Stimulated activated CD8-positive, alpha-beta memory T cell treated with anti-CD3 and anti-CD28 coated beads, Interleukin-15, amount 100 ng/mL, for 1 hour (primary cell): ENCODE measurements at places on chromosomes 2 and 18.

DNA sequence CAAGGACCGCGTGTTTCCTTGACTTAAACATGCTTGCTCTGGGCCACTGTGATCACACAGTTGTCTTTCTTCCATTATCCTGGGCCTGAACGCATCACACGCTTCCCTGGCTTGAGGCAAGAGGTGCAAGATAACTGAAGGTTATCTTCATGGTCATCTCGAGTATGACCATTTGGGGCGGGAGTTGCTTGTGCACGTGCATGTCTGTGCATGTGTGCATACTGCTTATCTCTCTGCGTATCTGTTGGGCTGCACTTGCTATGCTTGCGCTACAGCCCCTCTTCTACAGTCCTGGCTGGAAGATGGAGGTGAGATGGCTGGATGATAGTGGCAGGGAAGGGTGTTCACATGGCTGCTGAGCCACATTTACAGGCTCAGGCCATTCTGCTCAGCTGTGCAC is 27.2 kb upstream of the EFR3B start:
- DNase-seq: no peak

GRCh38 chr2:105327690-105328089 is 1.8 kb downstream of the TGFBRAP1 start:
- DNase-seq: no peak

- DNase-seq: no peak
Observed at GRCh38 chr2:95034221-95034620, 8.7 kb downstream of the MAL start.

DNA sequence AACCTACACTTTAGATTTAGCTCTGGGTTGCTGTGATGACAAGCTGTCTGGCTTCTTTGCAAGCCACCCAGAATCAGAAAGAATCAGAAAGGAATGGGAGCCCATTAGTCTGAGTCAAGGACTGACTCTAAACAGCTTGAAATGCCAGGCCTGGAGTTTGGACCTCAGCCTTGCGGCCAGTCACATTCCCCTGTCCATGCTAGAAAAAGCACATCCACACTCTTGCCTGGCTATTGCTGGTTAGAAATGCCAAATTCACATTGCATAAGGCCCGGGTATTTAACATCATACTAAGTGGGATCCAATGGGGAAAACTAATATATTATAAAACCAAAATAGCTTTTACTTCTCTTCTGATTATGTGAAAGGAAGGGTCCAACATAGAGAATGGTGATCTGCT is 756.8 kb upstream of the KLHL29 start:
- DNase-seq: no peak

GRCh38 chr2:53629501-53629900 is 138.1 kb upstream of the CHAC2 start:
- no peak for DNase-seq

DNA sequence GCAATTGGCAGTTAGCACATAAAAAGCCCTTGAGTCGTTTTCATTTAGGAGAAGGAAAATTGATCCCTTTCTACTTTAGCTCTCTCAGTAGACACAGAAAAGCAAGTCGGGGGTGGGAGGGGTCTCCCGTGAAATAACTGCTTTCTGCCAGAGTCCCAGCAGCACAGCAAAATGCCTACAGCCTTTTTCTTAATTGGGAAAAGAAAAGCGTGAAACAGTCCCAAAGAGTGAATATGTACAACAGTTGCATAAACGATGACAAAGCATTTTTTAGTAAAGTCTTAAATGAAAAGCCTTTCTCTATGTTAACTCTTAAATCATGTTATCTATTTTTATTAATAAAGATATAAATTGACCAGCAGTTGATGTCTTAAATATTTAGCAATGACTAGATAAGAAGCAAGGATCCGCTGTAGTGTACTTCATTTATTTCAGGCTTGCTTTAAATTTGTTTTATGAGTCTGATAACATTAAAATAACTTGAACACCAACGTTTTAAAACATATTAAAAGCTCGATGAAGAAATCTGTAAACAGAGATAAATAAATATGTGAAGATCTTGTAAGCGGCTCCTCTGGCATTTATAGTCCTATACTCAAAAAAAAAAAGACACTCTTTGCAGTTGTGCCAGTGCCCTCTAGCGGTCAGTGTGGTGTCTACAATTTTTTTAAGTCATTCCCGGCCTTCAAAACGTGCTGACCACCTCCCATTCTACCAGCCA is 42.3 kb upstream of the ATIC start:
- peak; percentile 24 for DNase-seq

- no peak for DNase-seq
Observed at GRCh38 chr2:160838691-160839090, 321.5 kb upstream of the TANK start.

DNA sequence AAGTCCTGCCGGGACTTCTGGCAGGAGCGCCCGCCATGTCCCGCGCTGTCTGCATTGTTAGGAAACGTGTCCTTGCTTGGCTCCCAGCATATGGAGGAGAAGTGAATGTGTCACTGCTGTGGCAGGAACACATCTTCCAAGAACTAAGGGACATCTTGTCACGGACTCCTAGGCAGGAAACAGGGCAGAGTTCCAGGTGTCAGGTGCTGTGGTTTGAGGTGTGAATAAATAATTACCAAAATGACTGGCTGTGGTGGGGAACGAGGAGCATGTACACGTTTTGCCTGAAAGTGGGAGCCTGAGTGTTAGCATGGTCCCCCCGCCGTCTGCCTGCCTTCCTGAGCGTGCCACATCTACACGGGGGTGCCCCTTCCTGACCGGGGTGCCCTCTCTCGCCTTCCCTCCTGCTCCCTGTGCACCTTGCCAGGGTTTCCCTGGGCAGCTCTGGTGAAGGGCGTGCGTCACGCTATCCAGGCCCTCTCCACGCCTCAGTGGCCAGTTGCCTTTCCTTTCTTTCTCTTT is 237.5 kb downstream of the LDLRAD4 start:
- DNase-seq: no peak

DNA sequence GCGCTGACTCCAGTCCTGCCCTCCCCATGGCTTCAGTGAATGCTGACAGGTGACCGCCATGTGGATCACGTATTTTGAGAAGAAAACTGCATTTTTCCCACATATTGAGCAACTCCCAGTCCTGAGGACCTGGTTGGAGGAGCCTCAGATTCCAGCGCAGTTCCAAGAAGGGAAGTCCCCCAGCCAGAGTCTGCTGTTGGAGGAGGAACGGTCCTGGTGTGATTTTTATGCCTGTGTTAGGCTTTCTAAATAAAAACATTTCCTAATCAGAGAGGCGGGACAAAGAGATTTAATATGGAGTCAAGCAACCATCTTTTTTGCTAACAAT is 32.3 kb upstream of the COL6A3 start:
- no peak for DNase-seq

GRCh38 chr2:167826906-167827305 is 420.5 kb downstream of the STK39 start:
- DNase-seq: no peak

DNA sequence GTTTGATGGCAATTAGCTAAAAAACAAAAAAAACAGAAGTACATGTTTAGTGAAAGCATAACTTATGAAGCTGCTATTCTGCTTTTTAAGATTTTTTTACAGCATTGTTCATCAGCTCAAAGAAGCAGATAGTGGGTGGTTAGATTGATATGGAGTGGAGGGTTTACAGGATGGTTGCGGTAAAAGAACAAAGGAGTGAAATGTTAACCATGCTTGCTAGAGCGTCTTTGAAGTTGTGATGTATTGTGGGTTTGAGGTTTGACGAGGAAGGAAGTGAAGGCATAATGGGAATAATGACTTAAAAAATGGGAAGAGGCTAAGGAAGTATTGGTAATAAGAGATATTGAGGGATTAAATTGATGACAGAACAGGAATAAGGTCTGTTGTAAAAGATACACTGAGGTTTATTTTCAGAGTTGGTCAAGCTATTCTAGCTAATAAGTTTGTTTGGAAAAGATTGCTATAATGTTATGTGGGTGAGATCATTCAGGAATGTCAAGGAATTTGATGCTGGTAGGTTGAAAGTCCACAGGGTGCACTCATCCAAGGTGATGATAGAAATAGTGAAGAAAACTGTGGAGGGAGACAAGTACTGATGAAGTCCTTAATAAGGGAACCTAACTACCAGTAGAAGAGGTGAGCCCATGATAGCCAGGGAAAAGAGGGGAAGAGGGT is 14.6 kb downstream of the SPOPL start:
- no peak for DNase-seq

GRCh38 chr2:191231995-191232394 is 13.2 kb upstream of the MYO1B start:
- DNase-seq: no peak

DNA sequence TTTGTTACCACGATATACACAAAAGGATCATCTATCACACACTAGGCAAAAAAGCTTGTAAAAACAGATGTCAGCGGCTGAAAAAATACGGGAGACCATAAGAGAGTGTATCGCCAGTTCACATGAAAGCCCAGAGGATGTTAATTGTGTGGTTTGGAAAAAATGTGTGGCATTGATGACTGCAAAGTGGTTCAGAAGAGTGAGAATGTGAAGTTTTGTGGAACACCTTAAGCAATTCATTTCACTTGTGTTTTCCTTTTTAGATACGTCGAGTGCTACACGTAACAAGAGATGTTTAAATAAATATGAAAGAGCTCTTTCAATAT is 61.7 kb upstream of the DAPL1 start:
- DNase-seq: no peak

GRCh38 chr2:182647499-182647787 is 68.6 kb upstream of the DNAJC10 start:
- DNase-seq: no peak

DNA sequence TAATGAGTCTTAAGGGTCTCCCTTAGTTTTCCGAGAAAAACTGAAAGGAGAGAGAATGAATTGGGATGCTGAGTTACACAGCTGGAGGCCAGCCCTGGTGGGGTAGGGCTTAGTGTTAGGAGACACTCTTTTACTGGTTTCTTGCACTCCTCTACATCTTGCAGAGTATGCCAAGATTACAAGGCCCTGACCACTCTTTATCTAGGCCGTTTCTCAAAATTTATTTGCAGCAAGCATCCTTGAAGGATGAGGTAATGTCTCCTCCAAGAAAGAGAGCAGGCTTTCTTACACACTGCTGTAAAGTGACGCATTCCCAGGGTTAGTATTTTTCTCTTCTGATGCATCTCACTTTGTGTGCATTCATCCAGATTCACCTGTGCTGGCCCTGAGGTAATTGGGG is 166.2 kb downstream of the TDRD15 start:
- DNase-seq: no peak

GRCh38 chr2:74425523-74425922 is 4.0 kb downstream of the WDR54 start:
- DNase-seq: no peak

GRCh38 chr2:143551971-143552650 is 422.9 kb downstream of the ARHGAP15 start:
- no peak for DNase-seq

- no peak for DNase-seq
Observed at GRCh38 chr2:189548666-189549448, 31.7 kb downstream of the SLC40A1 start.

- no peak for DNase-seq
Observed at GRCh38 chr18:68056936-68057335, 540.4 kb upstream of the DSEL start.

- no peak for DNase-seq
Observed at GRCh38 chr18:48868468-48869466, 82.0 kb downstream of the SMAD7 start.

- no peak for DNase-seq
Observed at GRCh38 chr2:137952586-137953129, 11.6 kb upstream of the HNMT start.

DNA sequence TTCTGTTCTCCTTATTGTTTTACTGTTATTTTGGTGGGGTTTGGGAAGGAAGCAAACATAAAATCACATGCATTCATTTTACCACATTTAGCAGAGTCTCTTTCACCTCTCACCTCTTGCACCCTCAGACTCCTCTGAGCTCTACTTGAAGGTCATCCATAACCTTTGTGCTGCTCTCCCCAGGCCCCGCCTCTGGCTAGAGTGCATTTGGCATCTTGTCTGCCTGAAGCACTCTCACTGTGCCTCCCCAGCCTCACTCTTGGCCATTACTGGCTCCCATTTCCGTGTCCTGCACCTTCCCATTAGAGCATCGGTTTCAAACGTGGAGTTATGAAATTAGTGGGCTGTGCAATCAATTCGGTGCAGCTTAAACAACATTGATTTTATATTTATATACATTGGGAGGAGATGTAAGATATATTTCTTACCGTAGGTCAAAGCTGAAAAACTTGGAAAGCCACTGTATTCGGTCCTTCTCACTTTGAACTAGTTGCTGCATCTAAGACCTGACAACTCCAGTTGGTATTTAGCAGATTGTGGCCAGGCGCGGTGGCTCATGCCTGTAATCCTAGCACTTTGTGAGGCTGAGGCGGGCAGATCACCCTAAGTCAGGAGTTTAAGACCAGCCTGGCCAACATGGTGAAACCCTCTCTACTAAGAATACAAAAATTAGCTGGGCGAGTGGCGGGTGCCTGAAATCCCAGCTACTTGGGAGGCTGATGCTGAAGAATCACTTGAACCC is 6.9 kb upstream of the ZFAND2B start:
- DNase-seq: no peak

DNA sequence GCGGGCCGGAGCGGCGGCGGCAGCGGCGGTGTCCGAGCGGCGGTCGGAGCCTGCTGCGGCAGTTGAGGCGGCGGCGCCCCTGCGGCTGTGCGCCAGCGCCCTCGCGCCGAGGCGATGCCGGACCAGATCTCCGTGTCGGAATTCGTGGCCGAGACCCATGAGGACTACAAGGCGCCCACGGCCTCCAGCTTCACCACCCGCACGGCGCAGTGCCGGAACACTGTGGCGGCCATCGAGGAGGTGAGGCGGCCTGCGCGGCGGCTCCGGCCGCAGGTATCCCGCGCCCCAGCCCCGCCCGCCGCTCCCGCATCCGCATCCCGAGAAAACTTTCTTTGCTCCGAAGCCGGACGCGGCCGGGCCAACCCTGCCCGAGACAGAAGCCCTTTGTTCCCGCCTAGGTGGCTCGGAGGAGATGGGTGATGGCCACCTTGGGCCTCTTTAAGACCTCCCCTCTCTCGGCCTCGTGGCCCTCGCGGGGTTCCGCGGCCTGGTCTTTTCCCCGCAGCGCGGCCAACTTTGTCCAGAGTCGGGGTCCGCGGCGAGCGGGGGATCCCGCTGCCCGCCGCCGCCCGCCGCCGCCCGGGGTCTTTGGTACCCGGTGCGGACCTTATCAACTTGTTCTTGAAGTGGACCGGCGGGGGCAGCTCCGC is 504 bp downstream of the ASAP2 start:
- no peak for DNase-seq

DNA sequence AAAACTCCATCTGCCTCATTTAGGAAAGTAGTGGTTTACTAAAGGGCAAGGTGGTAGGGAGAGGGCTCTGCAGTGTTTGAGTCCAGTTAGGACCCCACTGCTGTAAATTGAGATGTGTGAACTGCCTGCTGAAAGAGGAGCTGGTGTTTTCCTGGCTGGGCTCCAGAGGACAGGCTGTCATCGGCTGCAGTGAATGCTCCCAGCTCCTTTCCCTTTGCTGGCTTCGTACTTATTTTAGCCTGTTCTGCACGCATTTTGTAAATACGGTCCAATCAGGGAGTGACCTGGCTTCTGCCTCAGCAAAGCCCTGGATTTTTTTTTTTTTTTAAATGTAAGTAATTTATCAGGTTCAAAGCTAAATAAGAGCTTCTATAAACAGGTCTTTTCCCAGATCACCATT is 37.5 kb downstream of the SLC4A3 start:
- no peak for DNase-seq
